ENCODE measurements at places on chromosomes 1 and 21.

GRCh38 chr1:5651964-5652821 lies 340.0 kb downstream of the NPHP4 start:
- DNase-seq, result no peak

- no peak for DNase-seq
Observed at GRCh38 chr1:29382851-29383745, 146.8 kb downstream of the PTPRU start.

DNA sequence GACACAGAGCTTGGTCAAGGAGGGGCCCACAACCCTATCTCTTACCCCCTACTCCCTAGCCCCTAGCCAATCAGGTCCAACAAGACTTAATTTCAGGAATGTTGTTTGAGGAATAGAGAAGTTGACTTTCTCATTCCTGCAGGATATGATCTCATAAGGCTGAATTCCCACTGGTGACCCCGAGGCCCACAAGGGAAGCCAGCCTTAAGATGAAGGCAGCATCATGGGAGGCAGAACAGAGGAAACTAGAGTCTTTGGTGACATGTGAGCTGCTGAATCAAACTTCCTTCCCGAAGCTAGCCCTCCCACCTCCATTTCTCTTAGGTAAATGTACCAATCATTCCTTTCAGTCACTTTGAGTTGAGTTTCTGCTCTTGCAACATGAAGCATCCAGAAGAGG lies 9.1 kb upstream of the PDIK1L start:
- DNase-seq, result no peak

DNA sequence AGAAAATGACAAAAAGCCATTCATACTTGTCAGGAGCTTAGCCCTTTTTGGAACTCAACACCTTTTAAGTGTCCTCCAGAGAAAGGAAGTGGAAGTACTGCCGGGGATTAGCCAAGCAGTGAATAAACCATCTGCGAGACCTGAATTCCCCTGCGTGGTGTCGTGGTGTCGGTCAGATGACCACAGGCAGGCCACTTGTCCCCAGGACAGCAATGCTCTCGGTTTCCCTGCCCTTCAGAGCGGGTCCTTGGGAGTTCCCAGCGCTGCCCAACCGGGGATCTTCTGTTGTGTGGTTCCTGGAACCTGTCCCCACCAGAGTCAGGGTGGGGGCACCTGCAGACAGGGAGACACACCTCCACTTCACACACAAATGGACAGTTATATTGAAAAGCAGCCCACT lies 9.2 kb downstream of the GPR157 start:
- no peak for DNase-seq

DNA sequence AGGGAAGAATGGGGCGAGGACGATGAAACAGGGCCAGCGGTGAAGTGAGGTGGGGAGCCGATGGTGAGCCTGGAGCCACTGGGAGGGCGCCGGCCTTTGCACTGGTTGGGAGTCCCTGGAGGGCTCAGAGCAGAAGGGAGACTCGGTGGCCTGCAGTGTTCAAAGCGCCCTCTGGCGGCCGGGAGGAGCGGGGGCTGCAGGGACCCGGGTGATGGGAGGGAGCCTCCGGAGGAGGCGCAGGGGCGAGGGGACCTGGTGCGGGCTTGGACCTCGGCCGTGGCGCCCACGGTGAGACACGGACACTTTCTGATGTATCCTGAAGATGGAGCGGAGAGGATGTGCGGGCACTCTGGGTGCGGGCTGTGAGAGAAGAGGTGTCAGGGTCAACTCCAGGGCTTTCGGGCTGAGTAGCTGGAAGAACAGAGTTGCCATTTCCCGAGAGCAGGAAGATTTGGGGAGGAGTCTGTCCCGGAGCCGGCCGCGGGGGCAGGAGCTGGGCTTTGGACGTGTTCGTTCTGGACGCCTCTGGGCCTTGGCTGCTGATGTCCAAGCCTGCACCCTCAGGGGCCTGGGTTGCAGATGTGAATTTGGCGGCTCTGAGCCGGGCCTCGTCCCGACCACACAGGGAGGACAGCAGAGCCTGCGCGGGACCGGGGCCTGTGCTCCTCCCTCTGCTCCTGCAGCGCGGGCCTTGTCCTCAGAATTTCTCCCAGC lies 29.7 kb downstream of the HEYL start:
- DNase-seq, result peak; percentile 50

DNA sequence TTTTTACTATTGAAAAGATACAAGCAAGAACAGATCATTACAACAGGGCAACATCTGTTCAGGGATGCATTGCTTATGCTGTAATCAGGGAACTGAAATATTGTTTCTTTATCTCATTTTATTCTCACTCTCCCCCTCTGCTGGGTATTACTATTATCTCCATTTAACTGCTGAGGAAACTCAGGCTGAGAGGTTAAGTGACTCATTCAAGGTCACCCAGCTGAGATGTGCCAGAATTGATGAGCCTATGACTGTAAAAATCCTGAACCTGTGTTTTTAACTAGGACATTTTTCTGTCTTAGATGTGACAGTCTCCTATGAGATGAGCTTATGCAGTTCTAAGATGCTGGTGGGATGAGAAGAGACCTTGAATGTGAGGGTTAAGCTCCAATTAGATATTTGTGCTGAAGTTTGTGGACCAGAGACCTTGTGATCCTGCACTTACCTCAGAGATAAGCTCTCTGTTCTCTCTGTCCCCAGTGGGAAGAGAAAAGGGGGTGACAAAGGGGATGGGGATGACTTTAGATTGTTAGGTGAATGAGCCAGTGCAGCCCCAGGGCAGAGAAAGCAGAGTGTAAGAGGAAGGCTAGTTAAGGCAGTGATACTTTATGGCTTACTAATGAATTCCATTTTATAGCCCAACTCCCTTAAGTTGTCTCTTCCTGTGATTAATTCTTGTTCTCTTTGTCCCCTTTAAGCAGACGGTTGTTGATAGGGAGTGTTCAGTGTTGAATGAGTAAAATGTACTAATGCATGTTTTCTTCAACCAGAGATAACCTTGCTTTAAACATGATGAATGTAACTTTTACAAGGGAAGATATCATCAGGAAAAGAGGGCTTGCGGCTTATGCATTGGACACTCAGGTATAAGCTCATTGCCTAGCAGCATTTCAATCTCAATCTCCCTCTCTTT lies 111.4 kb downstream of the HLX start:
- no peak for DNase-seq

DNA sequence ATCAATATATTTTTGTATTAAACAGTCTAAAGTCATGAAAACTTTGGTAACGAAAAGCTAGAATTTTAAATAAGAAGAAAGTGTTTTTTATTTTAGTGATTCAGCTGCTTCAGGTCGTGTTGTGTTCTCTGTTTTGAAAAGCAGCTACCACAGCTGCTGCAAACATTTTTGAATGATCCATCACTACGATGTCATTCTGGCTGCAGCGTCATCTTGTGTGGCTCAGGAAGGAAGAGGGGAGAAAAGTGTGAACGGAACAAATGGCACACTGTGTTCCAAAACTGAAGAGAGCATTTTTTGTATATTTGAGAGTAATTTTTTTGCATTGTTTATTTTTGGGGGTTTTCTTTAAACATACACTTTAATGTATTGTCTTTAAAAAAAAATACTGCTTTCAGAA lies 323.0 kb upstream of the ADGRL2 start:
- DNase-seq, result no peak

- no peak for DNase-seq
Observed at GRCh38 chr1:12437629-12438028, 180.4 kb downstream of the DHRS3 start.

DNA sequence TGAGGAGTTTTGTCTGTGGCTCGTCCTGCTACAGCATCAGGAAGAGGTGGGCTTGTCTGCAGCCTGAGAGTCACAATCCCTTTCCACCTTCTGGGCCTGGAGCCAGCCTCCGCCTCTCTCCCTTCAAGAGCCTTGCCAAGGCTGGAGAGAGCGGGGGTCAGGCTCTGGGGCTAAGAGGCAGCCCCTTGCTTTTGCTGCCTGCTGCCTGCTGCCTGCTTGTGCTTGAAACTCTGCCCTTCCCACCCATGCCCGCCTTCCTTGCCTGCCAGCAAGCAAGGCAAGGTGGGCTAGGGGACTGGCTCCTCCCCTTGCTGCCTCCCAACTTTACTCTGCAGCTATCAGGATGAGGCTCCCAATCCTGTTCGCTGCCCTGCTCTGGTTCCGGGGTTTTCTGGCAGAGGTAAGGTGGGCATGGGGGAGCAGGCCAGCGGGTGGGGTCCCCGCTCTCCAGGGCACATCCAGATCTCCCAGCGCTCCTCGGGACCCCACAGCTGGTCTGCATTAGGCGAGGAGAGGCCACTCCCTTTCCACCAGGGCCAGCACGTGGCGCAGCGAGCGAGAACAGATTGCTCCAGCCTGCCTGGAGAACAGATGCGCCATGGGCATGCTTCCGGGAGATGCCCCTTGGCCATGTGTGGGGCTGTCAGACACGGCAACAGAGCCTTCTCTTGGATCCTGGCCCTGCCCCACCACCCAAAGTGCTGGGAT lies 7.5 kb upstream of the PTPN7 start:
- DNase-seq, result no peak

- no peak for DNase-seq
Observed at GRCh38 chr1:10450836-10451235, 1.0 kb downstream of the CORT start.

DNA sequence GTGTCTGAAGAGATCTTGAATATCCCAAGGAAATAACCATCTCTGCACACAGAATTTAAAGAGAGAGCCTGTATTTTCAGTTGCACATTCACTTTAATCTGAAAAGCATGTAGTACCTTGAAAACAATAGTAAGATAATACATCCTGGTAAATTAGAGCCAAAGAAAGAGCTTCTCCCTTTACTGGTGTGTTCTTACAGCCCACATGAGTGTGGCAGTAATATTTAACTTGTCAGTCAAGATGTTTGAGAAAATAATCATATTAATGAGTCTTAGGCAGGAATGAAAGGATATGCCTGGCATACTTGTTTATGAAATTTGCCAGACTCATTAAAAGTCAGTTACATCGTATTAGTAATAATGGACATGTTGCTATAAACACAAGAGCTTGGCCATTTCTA lies 908.4 kb upstream of the ADGRL4 start:
- no peak for DNase-seq

DNA sequence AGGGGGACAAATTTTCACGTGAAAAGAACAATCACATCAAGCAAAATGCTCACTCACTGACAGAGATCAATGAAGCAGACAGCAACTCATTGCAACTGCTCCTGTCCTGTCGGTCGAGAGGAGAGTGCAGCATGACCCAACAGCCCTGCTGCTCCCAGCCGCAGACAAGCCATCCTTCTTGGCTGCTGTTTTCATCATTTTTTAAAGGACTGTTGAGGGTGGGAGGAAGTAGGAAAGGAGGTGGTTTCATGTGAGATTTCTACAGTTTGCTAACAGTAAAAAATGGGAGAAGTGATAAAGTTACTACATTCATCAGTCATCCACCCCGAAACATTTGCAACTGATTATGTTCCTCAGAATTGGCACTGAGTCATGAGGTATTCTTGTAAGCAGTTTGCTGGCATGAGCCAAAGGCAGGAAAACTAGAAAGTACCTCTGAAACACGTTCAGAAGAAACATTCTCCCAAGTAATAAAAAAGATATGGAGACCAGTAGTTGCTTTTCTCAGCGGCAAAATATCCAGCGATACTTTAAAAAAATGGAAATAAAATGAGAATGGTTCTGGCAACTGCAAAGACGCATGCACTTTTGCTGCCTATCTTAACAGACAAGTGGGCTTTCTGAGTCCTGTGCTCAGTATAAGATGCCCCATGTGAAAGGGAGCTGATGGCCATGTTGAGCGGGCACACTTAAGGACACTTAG lies 72.0 kb upstream of the CLDN14 start:
- no peak for DNase-seq

- no peak for DNase-seq
Observed at GRCh38 chr21:18369115-18369514, 34.5 kb downstream of the TMPRSS15 start.

- DNase-seq, result no peak
Observed at GRCh38 chr1:18746981-18747380, 112.5 kb downstream of the TAS1R2 start.

DNA sequence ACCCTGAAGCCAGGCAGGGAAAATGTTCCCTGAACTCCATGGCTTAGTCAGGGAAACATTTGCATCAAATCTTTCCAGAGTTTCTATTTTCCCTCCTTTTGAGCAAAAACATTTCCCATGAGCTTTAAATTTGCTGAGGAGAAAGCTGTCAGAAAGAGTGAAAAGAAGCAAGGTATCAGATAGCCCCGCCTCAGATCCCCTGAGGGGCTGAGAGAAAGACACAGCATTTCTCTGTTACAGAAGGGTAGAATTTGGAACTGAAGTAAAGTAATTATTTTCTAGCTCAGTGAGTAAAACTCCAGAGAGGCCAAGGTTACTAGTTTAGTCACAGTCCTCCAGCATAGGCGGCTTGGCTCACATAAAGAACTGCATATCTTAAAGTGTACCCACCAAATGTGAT lies 10.6 kb downstream of the FMO1 start:
- DNase-seq, result no peak

DNA sequence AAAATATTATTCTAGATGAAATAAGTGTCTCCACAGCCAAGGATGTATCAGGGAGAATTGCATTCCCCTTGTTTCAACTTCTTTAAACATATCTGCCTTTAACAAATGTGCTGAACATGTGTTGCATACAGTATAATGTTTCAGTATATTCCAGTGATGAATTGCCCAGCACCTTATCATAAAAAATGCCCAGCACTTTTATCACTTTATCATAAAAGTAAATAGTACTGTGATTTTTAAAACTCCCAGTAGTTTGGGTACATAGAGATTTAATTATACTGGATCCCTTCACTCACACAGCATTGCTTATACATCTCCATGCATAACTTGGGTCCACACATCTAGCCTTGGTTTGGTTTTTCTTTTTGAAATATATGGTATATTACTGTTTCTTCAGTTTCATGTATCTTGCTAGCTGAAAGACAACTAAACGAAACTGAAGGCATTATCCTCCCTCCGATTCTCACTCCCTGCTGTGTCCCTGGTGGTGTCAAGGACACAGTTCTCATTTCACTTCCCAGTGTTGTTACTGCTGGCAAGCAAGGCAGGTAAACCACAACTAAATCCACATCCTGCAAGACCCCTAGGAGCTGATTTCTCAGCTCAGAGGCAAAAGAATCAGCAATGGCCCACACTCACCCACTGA lies 118.2 kb upstream of the SLC44A3 start:
- DNase-seq, result no peak

GRCh38 chr21:37408464-37409193 lies 42.1 kb downstream of the DYRK1A start:
- no peak for DNase-seq

DNA sequence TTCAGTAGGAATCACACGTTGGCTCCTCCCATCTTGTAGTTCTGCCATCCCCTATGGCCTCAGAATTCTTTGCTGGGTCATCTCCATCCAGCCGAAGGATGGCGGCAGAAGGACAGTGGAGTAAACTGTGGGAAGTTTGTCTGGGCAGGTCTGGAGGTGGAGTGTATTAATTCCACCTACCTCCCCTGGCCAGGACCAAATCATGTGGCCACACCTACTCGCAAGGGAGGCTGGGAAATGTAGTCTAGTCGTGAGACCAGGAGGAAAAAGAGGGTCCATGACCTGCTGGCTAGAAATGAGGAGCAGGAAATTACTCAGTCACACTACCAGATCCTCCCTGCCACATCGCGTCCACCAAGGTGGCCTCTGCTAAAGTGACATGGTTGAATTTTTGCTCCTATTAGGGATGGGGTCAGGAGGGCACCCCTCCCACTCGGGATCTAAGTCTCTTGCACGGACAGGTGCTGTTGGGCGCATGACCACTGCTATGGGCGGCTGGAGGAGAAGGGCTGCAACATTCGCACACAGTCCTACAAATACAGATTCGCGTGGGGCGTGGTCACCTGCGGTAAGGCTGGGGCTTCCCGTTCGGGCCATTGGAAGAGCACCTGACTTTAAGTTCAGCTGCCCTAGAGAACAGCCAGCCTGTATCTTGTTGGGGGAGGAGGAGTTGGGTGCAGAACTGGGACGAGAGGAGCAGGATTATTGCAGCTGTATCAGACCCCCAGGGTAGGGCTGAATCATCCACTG lies 19.5 kb downstream of the PLA2G5 start:
- no peak for DNase-seq

Measured in activated CD8-positive, alpha-beta memory T cell treated with anti-CD3 and anti-CD28 coated beads for 4 hours (primary cell).